ENCODE measurements at places on chromosomes 6 and 20.
A peak's percentile ranks its signal among the peaks of the same experiment; 100 is the strongest.

GRCh38 chr20:46959081-46959692 lies 64.5 kb downstream of the EYA2 start:
- H3K4me1 ChIP-seq: peaks cover under 1% of the 10 kb centered on the region
- peaks cover 24% of the 10 kb centered on the region for H3K27me3 ChIP-seq
- DNase-seq: no peak

DNA sequence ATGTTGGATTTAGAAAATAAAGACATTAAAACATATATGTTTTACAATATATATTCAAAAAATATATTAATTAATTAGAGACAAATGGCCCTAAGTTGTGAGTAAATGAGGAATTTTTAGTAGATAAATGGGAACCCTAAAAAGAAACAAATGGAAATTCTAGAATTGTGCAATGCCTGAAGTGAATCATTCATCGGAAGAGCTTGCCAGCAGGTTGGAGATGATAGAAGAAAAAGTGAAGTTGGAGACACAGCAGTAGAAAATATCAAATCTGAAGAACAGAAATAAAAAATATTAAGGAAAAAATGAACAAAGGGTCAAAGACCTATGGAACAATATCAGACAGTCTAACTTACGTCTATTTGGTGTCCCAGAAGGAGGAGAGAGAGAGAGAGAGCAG lies 109.4 kb upstream of the NEDD9 start:
- H3K36me3 ChIP-seq: peaks cover 20% of the 10 kb centered on the region
- H3K4me3 ChIP-seq: no peak overlapping the region
- peaks cover 29% of the 10 kb centered on the region for H3K4me1 ChIP-seq
- DNase-seq: no peak

DNA sequence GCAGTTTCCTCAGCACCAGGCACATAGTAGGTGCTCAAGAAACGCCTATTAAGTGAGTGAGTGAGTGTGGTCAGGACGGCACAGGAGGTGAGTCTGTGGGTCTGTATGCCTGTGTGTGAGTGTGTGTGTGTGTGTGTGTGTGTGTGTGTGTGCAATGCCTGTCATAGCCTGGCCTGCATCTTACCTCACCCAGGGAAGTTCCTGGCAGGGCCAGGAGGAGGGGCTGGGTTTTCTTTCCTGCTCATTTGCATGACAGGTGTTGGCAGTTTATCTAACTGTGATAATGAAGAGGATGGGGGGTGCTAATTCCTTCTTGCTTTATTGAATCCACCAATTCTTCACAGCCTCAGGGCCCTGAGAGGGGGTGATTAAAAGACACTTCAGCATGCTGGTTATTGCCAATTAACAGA lies 146.7 kb upstream of the MLN start:
- peaks cover 2% of the 10 kb centered on the region for H3K4me1 ChIP-seq
- H3K27me3 ChIP-seq: peaks cover 9% of the 10 kb centered on the region
- H3K27ac ChIP-seq: no peak overlapping the region

- DNase-seq: no peak
- no peaks in the 10 kb centered on the region for H3K36me3 ChIP-seq
- H3K27me3 ChIP-seq: peaks cover 9% of the 10 kb centered on the region
- H3K27ac ChIP-seq: no peak overlapping the region
- H3K4me1 ChIP-seq: peaks cover 5% of the 10 kb centered on the region
- H3K4me3 ChIP-seq: no peak overlapping the region
Measured at GRCh38 chr6:1129131-1129530, 182.8 kb upstream of the FOXQ1 start.

DNA sequence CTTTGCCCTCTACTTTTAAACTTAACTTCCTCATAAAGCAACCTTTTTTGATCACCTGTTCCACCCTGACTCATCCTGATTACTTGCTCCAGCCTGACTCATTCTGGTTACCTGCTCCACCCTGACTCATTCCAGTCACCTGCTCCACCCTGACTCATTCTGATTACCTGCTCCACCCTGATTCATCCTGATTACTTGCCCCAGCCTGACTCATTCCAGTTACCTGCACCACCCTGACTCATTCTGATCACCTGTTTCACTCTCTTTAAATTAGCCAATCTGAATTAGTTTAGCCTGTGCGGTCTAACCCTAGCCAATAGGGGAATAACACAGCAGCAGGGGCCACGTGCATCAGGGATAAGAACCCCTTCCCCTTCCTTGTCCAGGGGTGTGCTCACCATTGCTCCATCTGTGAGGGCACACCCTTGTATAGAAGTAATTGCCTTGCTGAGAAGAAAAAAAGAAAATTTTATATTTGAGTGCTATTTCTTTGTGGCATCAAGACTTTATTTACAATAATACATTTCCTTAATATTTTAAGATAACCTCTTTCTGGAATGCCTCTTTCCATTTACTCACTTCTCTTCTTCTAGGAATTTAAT lies 17.9 kb downstream of the HLA-G start:
- no peak overlapping the region for H3K27ac ChIP-seq
- peak overlapping the region; percentile 34 for H3K4me3 ChIP-seq
- peaks cover 8% of the 10 kb centered on the region for H3K36me3 ChIP-seq
- peaks cover 46% of the 10 kb centered on the region for H3K27me3 ChIP-seq
- H3K4me1 ChIP-seq: peaks cover 12% of the 10 kb centered on the region

Measured in T-helper 17 cell (primary cell).